ENCODE measurements at places on chromosomes 2 and 18. TPM values are rescaled to one million over a fixed set of nuclear protein-coding genes. Genes with fewer than 3 reads are reported as not detected.

Gene GPC1
- polyA plus RNA-seq, result 149 TPM

Gene DOCK10
- 21.1 TPM for polyA plus RNA-seq

Gene MEP1B
- polyA plus RNA-seq, result not detected

Gene CFC1
- not detected for polyA plus RNA-seq

Gene NEB
- 1,512 TPM for polyA plus RNA-seq

Gene TET3
- 11.4 TPM for polyA plus RNA-seq

Gene MLPH
- 0.85 TPM for polyA plus RNA-seq

Gene ELOA2
- polyA plus RNA-seq, result not detected

Gene MYOM1
- polyA plus RNA-seq, result 679 TPM

Gene KHK
- polyA plus RNA-seq, result 1.5 TPM

Gene CHRNA1
- 128 TPM for polyA plus RNA-seq

Gene REG3A
- polyA plus RNA-seq, result not detected

Gene TUBA3E
- not detected for polyA plus RNA-seq

Gene GPR55
- not detected for polyA plus RNA-seq

Gene ADCYAP1
- 0.09 TPM for polyA plus RNA-seq

Gene DCTN1
- polyA plus RNA-seq, result 114 TPM

Gene GREB1L
- 7.9 TPM for polyA plus RNA-seq

Gene CDKL4
- 0.32 TPM for polyA plus RNA-seq

Gene SPATS2L
- 219 TPM for polyA plus RNA-seq

Gene PID1
- polyA plus RNA-seq, result 16.6 TPM

Gene NRP2
- 11.1 TPM for polyA plus RNA-seq

Gene ZNF519
- 6.5 TPM for polyA plus RNA-seq

Gene PCARE
- 0.28 TPM for polyA plus RNA-seq

Gene BMP10
- polyA plus RNA-seq, result not detected

Gene COL4A3
- polyA plus RNA-seq, result 0.03 TPM

Gene NYAP2
- 0.59 TPM for polyA plus RNA-seq

Gene NEU2
- polyA plus RNA-seq, result not detected

Gene EML6
- polyA plus RNA-seq, result 52.3 TPM

Gene MAP3K19
- polyA plus RNA-seq, result not detected

Gene TRIM54
- 128 TPM for polyA plus RNA-seq

Gene NT5C1B
- not detected for polyA plus RNA-seq

Gene NT5DC4
- polyA plus RNA-seq, result not detected

Measured in hindlimb muscle (tissue), 1 donor.